ENCODE measurements at places on chromosomes 6 and 20.

DNA sequence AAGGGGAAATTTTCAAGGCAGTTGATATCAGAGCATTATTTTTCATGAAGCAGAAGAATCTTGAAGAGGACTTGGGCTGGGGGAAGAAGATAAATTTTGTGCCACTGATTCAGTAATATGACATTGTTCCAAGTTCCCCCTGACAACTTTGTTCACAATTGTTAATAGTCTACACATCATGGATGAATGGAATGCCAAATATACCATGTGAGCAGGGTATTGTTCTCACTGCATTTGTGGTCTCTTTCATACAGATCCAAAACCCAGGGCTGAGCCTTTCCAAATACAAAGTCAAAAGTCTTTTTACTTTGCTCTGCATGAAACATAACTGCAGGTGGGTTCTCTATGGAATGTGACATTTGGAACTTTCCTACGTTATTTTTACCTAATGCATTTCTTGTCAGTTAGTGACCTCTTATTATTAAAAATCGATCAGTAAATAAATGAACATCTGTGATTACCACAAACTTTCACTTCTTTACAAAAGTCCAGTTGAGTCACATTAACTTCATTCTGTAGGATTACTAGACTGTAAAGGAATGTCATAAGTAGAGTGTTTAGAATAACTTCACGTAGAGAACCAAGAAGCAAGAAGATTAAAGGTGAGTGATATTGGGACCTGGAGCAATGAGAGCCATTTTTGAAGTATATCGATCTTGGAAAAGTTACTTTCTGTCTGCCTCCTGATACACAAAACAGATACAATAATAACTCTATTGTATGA, 100.9 kb downstream of the RCAN2 start:
- no peak for DNase-seq

- no peak for DNase-seq
Measured at GRCh38 chr6:23403460-23403859, 722.6 kb upstream of the NRSN1 start.

DNA sequence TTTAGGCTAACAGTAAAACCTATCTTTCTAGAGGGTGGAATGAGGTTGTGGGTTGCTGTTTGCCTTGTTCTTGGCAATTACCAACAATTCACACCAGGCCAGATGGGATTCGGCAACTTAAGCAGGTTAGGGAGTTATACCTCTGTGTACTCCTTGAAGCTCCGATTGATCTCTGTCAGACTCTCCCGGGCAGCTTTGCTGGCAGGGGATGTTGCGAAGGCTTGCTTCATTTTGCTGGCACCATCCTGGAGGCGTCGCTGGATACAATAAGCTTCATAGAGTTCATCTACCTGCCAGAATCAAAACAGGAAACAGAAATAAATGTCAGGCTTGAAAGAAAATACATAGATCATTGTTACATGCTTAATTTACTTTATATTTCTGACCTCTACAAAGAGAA, 66.4 kb upstream of the ARMH2 start:
- DNase-seq: no peak

DNA sequence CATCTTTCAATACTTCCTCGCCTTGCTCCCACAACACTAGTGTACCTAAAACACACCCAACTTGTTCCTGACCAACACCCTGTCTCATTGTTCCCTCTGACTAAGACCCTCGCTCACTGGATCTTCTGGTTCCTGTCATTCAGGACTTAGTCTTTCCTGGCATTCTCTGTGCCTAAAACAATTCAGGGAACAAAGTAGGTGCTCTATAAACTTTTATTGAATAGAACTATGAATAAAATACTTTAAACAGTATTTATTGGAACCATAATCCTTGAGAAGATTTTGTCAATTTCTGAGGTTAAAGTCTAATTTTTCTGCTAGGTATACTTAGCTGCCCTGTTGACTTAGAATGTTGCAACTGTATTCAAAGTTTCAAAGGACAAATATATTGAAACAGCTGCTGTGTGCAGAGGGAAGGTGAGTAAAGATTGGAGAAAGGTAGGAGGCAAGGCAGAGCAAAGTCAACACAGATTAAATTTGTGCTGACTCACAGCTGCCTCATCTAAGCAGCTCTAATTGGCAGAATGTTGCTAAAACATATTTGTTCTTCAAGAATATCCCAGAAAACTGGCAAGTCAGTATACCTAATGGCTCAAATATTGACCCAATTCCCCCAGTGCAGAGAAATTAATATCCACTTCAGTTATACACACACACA, 37.6 kb downstream of the GSTA2 start:
- DNase-seq: no peak

DNA sequence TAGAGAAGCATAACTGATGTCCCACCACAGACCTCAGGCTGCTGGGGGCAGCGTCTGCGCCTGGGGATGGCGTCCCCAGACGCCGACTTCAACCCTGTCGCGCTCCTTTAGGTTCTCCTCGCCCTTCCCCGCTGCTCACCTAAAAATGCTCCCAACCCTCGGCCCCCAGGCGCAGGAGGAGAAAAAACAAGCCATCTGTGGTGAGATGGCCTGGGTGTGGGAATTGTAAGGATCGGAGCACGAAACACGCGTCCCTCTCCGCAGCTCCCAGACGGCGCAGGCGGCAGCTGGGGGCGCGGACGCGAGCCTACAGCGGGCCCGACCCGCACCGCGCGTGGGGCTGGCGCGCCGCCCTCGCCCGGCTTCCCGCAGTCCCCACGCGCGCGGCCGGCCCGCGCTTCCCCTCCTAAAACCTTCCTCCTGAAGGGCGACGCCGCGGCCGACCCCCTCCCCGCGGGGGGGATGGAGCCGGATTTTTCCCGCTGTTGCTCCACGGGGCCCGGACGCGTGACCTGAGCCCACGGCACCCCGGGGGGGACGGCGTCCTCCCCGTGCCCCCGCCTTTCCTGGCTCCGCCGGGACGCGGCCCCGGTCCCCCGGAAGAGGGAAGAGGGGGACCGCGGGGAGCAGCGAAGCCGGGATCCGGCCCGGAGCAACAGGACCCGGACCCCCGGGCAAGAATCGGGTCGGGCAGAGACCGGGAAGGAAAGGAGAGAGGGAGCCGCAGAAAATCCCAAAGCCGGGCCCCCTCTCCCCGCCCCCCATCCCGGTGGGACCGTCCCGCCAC, 611 bp downstream of the EPB41L2 start:
- peak; percentile 7 for DNase-seq

DNA sequence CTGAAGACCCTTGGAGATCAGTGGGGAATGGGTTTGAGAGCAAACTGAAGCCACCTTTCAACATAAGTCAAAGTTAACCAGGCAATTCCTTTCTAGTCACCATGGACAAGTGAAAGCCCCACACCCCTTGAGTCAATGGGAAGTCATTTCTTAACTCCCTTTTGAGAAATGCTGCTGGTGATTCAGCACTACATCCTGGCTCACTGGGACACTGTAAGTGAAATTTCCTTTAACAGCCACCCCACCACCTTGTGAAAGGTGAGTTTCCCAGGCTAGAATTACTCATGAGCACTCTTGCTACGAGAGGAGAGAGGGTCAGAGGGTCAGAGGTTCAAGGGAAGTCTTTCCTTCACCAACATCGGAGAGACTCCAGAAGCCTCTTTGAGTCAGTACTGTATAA, 93.3 kb upstream of the MARCKS start:
- DNase-seq: no peak

- no peak for DNase-seq
Measured at GRCh38 chr6:159969204-159969912, 476 bp downstream of the IGF2R start.

- DNase-seq: no peak
Measured at GRCh38 chr6:30168741-30169140, 5.4 kb downstream of the TRIM15 start.

GRCh38 chr20:59006864-59007664, at the start of gene CTSZ:
Gene CTSZ, minus strand, starts transcription at chr20:59007254. Its CDS starts 126 bp downstream, at chr20:59007128.
- DNase-seq: peak; percentile 52

- DNase-seq: no peak
Measured at GRCh38 chr6:33779290-33779689, 9.6 kb downstream of the LEMD2 start.

- no peak for DNase-seq
Measured at GRCh38 chr6:104572901-104573300, 286.8 kb downstream of the HACE1 start.

DNA sequence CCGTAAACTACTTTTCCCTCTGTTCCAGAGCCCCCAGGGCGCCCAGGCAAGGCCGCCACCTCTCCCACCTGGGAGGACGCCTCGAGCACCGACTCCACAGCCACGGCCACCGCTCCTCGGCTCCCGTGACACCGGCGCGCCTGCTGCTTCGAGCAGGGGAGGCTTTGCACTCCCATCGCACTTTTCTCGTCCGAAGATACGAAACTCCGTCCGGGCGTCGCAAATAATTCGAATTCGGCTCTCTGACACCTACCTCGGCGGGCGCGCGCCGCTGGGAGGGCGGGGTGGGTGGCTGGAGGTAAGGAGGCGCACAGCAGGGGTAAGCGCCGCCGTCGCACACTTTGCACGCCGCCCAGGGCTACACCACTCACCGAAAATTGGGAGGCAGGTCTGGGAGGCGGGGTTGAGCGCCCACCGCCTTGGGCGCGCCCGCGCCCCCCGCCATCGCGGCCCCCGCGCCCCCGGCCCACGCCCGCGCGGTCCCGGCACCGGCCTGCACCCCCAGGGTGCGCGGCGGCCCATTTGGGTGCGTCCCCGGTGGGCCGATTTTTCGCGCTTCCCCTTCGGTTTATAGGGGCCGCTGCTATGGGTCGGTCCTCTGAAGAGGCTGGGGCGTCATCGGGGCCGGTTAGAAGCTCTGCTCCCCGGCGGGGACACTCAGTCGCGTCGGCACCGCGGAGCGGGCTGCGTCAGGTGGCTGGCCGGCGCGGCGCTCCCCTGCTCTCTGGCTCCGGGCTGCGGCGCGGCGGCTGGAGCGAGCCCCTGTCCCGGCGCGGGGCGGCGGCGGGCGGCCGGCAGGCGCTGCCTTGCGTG, 36.2 kb downstream of the GNAS start:
- peak; percentile 53 for DNase-seq

GRCh38 chr6:37971711-37972390, 152.3 kb downstream of the ZFAND3 start:
- DNase-seq: no peak

- no peak for DNase-seq
Measured at GRCh38 chr6:157150076-157150475, 173.2 kb downstream of the TMEM242 start.

DNA sequence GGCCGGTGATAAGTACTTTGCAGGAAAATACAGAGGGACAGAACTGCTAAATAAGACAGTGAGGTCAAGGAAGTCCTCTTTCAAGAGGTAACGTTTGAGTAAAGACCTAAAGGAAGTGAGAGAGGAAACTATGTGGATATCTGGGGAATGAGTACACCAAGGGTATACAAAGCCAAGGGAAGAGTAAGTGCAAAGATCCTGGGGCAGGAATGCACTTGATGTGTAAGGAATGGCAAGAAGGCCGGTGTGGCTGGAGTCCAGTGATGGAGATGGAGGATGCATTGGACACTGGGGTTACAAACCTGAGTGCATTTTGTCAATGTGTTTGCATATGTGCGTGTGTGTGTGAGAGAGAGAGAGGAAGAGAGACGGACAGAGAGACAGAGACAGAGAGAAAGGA, 32.1 kb upstream of the TGM2 start:
- no peak for DNase-seq

GRCh38 chr6:45812922-45813321, 202.7 kb downstream of the CLIC5 start:
- no peak for DNase-seq

- DNase-seq: no peak
Measured at GRCh38 chr6:143594647-143595046, 83.1 kb upstream of the PHACTR2 start.

- DNase-seq: no peak
Measured at GRCh38 chr6:121932076-121932991, 467.1 kb upstream of the HSF2 start.

GRCh38 chr6:157893238-157893637, 70.2 kb downstream of the SNX9 start:
- no peak for DNase-seq

GRCh38 chr6:113558431-113558830, 298.7 kb upstream of the MARCKS start:
- no peak for DNase-seq

DNA sequence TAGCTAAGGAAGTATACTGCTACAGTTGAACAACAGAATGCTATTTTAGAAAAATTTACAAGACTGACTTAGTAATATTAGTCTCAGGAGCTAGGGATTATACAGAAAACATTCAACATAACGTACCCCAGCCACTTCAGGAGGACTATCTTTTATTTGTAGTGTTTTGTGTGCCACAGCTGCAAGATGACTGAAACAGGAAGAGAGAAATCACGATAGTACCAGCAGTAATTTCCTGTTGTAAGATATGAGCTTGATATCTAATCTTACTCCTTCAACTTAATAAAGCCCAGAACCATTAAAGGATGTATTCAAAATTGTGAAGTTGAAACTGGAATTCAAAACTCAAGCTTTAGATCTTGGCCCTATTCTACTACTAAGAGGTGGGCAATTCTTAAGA, 42.1 kb downstream of the SLC35A1 start:
- DNase-seq: no peak

- peak; percentile 65 for DNase-seq
Measured at GRCh38 chr6:6008648-6009421, 2.1 kb upstream of the NRN1 start.

- no peak for DNase-seq
Measured at GRCh38 chr6:125948455-125948854, 8.1 kb upstream of the HINT3 start.

GRCh38 chr6:164337925-164338397, 923.4 kb downstream of the QKI start:
- DNase-seq: no peak

DNA sequence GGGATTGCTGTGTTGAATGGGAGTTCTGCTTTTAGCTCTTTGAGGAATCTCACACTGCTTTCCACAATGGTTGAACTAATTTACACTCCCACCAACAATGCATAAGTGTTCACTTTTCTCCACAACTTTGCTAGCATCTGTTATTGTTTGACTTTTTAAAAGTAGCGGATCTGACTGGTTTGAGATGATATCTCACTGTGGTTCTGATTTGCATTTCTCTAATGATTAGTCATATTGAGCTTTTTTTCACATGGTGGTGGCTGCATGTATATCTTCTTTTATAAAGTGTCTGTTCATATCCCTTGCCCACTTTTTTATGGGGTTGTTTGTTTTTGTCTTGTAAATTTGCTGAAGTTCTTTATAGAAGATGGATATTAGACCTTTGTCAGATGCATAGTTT, 588.3 kb upstream of the ADGRB3 start:
- no peak for DNase-seq

DNA sequence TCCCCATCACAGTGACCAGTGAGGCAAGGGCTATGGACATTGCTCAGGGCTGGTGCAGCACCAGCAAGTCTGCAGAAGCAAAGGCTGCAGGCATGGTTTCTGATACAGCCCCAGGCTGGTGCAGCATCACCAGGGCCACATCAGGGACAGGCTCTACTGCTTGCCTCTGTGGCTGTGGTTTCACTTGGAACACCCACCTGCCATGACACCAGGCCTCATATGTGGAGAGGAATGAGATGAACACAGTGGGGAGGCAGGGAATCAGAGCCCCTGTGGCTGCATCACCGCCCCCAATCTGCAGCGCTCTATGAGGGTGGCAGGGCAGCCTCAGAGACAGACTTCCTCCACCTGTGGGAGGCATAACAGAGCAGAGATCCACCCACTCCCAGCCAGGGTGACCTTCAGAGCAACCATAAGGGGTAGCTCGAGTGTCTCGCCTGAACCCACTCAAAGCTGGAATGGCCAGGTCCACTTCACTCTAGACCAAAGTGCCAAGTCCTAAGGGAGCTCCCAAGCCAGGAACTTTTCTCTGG, 7.9 kb downstream of the RING1 start:
- no peak for DNase-seq

GRCh38 chr20:15199698-15200097, 862.3 kb upstream of the FLRT3 start:
- no peak for DNase-seq

- DNase-seq: no peak
Measured at GRCh38 chr6:159259441-159260125, 90.4 kb downstream of the FNDC1 start.

GRCh38 chr6:48135323-48136084, 24.5 kb upstream of the PTCHD4 start:
- no peak for DNase-seq
